ENCODE measurements at places on chromosomes 12 and 14. TPM values are rescaled to one million over a fixed set of nuclear protein-coding genes. Genes with fewer than 3 reads are reported as not detected.

Gene RTL1
- total RNA-seq: not detected

Gene HOXC9
- not detected for total RNA-seq

Gene TAS2R20
- total RNA-seq: 0.42 TPM

Gene SLC4A8
- 0.32 TPM for total RNA-seq

Gene NFATC4
- 21.7 TPM for total RNA-seq

Gene LTBP2
- 16.0 TPM for total RNA-seq

Gene NELL2
- total RNA-seq: 0.50 TPM

Gene IFNG-AS1
- total RNA-seq: not detected

Gene OR4K2
- total RNA-seq: not detected

Gene ITGB7
- total RNA-seq: 1.3 TPM

Gene ACVRL1
- total RNA-seq: 31.7 TPM

Gene LALBA
- total RNA-seq: not detected

GRCh38 chr12:56298828-56299227 lies 1.3 kb downstream of the CS start:
- no peak for DNase-seq

DNA sequence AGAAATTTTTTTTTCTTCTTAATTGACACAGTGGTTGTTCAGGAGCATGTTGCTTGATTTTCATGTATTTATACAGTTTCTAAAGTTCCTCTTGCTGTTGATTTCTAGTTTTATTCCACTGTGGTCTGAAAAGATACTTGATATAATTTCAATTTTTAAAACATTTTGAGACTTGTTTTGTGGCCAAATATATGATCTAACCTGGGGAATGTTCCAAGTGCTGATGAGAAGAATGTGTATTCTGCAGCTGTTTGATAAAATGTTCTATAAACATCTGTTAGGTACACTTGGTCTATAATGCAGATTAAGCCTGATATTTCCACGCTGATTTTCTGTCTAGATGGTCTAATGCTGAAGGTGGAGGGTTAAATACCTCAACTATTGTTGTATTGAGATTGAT lies 151.4 kb upstream of the IFNG-AS1 start:
- no peak for DNase-seq

GRCh38 chr12:131223171-131223761 lies 269.6 kb downstream of the ADGRD1 start:
- no peak for DNase-seq

- no peak for DNase-seq
Measured at GRCh38 chr12:52313461-52313860, 7.7 kb downstream of the KRT83 start.

DNA sequence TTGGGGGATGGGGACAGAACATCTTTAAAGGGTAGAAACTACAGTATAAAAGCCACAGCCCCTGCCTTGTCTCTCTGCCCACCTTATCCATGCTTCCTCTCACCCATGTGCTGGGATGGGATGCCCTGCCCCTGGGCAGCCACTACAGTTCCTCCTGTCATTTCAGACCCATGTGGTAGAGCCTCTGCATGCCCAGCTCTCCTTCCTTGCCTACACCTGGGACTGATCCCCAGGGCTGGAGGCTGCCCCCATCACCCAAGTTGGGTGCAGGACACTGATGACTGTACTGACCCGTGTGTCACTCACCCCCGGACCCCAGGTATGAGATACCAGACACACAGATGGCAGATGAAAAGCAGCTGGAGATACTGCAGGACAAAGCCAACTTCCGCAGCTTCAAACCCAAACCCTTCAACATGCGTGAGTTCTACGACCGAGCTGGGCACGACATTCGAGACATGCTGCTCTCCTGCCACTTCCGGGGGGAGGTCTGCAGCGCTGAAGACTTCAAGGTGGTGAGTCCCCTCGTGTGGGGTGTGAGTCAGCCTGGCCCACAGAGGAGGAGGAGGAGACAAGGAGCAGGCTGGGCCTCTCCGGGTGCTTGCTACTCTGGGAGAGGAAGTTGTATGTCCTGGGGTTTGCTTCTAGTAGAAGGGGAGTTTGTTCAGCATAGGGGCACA lies 2.2 kb downstream of the ASIC1 start:
- DNase-seq: no peak

GRCh38 chr14:45705940-45706534 lies 453.0 kb upstream of the MIS18BP1 start:
- DNase-seq: no peak

- no peak for DNase-seq
Measured at GRCh38 chr12:118101051-118101450, 2.8 kb downstream of the VSIG10 start.

- DNase-seq: no peak
Measured at GRCh38 chr12:131803961-131804521, 24.2 kb upstream of the MMP17 start.

- no peak for DNase-seq
Measured at GRCh38 chr12:69341328-69341727, 6.9 kb upstream of the LYZ start.

DNA sequence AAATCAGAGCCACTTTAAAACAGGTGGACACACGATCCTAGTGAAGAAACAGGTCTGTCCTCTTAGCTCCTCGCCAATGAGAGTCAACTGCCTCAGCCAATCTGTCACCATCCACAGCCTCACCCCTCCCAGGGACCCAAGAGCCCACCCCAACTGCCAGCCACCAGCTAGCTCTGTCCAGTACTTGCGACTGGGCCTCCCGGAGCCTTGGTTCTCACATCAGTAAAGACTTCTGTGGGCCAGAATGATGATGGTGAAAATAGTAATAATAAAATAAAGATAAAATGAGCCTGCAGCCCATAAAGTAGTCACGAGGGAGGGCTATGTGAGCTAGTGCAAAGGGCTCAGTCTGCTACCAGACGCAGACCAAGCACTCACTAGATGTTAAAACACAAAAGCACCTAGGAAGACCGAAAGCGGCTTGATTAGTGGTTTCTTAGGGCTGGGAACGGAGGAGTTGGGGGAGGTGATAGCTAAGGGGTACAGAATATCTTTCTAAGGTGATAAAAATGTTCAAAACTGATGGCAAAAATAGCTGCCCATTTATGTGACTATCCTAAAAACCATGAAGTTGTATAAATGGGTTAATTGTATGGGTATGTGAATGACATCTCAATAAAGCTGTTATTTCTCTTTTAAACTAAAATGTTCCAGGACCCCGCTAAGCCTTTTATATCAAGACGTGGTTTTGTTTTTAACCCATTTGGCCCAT lies 39.8 kb downstream of the ACTN1 start:
- DNase-seq: no peak

DNA sequence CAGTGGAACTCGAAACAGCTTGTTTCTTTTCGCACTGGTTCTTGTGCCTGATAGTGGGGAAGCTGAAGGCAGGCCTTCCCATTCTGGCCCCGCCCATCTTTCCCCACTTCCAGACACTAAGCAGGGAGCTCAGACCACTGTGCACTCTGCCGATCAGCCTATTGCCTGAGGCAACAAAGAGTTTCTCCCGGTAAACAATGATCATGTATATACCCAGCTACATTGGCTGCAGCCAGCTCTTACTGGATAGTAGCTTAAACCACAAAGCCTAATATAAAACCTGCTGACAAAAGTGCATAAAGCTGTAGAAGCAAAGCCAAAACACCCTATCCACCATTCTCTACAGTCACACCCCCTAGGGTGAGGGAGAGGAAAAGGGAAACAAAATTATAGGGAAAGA lies 24.7 kb upstream of the GLIPR1 start:
- peak; percentile 34 for DNase-seq

GRCh38 chr14:51448831-51449670 lies 202.7 kb upstream of the FRMD6 start:
- peak; percentile 38 for DNase-seq

DNA sequence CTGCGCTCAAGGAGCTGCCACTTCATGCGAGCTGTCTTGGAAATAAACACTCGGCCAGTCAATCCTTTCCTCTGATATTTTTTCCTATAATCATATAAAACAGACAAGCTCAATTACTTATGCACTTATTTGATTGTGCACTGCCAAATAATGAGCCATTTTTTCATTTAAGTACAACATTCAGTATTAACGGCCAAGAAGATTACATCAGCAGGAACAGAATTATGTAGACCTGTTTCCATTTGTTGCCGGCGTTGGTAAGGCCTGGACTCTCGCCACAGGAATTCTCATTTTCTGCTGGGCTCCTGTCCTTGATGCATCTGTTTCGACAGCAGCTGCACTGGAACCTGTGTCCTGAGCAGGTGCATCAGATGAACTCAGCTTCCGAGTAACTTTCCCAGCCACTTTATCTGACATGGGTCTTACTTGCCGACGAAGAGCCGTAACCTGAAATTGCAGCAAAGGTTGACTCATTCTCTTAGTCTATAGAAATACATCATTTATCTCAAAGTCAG lies 110.2 kb downstream of the KIF21A start:
- DNase-seq: no peak

- DNase-seq: no peak
Measured at GRCh38 chr12:65533177-65533883, 254.8 kb downstream of the MSRB3 start.

DNA sequence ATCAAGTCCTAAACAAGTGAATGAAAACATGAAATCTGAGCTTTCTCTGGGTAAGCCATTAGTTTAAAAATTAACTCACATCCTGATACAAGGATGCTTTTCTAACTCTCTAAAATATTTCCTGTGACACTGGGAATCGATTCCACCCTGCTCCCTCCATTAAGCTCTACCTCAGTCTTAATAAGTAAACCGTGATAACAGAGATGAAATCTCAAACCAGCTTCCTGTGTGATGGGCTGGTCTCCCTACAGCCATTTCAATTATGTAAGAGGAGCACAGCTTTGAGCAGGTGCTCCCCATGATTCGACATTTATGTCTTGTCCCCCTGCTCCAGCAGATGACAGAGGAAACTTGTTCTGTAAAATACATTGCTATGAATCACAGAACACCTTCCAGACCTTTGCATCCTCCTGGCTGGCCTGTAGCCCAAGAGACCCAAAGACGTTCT lies 59.0 kb downstream of the GAS2L3 start:
- no peak for DNase-seq

GRCh38 chr12:5442251-5443006 lies 10.5 kb downstream of the NTF3 start:
- DNase-seq: no peak

- no peak for DNase-seq
Measured at GRCh38 chr12:109497675-109498074, 20.2 kb downstream of the UBE3B start.

DNA sequence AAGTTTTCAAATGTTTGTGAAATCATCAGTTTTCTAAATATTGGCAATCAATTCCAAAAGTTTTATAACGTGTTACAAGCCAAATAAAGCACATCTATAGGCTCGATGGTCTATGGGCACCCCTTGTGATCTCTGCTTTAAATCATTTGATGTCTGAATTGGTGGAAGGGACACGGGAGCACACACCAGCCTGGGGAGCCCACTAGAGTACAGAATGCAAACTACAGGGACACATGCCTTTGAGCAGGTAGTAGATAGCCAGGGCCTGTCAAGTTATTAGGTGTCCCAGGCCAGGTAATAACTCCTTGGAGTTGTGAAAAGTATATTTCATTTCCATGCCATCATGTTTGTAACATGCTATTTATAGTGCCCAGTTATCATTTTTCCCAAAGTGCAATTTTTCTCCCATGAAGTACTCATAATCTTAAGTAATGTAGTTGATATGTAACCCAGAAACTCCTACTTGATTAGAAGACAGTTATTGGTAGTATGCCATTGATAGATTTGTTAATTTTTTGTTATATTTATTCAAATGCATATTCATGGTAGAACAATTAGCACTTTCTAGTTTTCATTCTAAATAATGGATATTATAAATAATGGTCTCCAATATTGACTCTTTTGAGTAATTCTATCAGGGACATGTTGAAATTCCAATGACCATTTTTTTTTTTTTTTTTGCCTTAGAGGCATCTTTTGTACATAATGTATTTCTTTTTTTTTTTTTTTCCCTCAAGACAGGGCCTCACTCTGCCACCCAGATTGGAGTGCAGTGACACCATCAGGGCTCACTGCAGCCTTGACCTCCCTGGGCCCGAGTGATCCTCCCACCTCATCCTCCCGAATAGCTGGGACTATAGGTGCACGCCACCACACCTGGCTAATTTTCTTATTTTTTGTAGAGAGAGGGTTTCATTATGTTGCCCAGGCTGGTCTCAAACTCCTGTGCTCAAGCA lies 96.9 kb upstream of the FGD4 start:
- no peak for DNase-seq

GRCh38 chr14:99273766-99274345 lies 1.9 kb upstream of the BCL11B start:
- DNase-seq: no peak

DNA sequence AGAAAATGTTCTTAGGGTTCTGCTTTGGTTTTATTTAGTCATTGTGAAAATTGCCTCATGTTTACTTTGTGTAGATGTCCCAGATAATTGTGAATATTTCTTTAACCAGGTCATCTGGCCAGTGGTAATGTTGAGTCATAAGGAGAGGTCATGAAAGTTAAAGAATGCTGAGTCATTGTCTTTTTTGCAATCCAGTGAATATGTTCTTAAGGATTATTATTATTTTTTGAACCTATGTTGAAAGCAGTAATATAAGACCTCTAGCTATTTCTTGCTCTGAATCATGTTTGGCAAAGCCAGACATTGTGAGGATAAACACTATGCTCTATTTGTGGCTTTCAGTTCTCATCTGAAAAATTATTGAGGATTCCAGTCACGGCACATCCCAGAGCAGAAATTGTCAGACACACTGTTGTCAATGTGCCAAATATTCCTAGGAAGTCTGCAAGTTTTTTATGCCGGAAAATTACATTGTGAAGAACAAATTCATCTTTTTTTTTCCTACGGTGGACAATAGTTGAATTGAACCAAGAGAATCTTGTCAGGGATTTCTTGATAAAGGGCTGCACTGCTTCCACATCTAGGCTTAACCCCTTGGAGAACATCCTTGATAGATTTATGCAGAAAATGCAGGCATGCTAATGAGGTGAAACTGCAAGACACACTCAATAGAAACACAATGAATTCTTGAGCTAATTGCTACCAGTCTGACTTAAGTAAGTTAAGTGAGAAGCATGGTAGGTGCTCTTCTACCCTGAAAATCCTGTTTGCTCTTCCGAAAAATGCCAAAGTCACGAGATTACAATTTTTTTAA lies 369.6 kb downstream of the ATP23 start:
- no peak for DNase-seq

DNA sequence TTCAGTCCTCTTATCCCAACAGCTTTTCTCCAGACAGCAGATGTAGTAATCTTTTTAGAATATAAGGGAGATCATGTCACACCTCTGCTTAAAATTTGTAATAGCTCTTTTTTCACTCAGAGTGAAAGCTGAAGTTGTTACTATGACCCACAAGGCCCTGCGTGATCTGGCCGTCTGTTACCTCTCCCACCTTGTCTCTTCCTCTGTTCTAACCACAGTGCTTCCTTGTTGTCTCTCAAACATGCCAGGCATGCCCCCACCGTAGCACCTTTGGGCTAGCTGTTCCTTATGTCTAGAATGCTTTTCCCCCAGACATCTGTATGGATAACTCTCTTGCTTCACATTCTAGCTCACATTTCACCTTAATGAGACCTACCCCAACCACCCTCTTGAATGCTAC lies 6.5 kb downstream of the NECAP1 start:
- no peak for DNase-seq
